ENCODE measurements at places on chromosomes 5 and 9.

GRCh38 chr5:137265457-137265856 lies 233.7 kb downstream of the SPOCK1 start:
- DNase-seq, result no peak

DNA sequence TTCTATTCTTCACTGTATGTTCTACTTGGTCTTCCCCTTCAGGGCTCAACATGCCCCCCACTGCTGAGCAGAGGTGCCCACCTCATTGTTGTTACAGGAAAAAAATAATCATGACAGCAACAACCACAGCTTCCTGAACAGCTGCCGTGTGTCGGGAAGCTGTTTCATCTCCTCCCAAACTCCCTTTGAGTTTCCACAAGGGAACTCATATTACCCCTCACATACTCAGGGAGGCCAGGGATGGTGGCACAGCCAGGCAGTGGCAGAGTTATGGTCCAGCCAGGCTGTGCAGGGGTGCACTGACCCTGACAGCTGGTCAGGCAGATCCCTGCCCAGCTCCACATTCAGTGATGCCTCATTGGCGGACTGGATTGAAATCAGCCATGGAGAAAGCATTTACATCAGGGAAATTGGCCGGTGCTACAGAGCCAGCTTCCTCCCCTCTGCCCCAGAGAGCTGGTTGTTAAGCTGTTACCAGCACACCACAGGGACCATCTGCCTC lies 37.3 kb downstream of the SARDH start:
- DNase-seq, result no peak

- no peak for DNase-seq
Observed at GRCh38 chr5:73974871-73975360, 348.9 kb downstream of the ARHGEF28 start.

DNA sequence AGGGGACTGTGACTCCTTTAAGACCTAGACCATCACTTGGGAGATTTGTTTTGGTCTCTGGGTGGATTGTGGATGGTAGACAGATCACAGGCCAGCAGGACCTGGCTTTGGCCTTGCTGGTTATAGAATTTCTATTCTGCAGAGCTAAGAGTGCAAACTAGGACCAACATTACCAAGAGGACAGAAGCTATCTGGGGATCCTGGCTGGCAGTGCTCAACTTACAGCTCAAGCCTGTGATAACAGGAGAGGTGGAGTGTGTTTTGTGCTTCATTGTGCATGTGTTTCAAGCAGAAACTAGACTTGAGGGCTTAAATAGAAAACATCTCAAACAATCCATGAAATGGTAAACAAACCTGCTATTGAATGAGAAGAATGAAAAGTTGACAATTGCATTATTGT lies 106.7 kb downstream of the ZNF462 start:
- no peak for DNase-seq

DNA sequence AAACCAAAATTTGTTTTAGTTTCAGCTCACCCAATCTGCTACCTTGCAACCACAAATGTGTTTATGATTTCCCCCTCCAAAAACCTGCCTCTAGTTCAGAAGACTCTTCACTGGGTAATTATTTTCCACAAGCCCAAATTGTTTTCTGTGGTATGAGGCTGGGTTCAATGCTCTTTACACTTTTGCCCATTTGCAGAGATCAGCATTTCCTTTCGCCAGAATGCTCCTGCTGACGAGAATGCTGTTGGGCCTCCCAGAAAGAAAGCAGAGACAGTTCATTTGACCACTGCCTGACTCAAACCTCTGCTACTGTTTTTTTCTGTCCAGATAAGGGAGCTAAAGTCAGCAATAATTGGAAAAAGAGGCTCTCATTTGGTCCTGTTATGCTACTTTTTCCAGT lies 427.3 kb downstream of the PDE4D start:
- DNase-seq, result no peak

GRCh38 chr5:58346041-58346440 lies 113.8 kb downstream of the PLK2 start:
- no peak for DNase-seq

- DNase-seq, result no peak
Observed at GRCh38 chr5:92777421-92777820, 803.6 kb downstream of the NR2F1-AS1 start.

DNA sequence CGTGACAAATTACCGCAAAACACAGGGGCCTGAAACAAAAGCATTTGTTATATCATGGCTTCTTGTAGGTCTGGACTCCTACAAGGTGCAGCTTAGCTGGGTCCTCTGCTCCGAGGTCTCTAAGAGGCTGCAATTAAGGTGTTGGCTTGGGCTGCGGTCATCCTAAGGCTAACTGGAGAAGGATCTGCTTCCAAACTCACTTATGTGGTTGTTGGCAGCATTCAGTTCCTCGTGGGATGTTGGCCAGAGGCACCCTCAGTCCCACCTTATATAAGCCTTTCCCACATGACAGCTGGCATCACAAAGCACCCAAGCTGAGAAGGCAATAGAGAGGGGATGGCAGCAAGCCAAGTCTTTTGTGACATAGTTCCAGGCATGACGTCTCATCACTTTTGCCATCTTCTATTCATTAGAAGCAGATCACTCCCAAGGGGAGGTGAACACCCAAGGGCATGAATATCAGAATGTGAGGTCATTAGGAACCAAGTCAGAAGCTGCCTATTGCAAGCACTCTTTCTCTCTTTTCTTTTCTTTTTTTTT lies 47.9 kb upstream of the ZBTB43 start:
- no peak for DNase-seq

DNA sequence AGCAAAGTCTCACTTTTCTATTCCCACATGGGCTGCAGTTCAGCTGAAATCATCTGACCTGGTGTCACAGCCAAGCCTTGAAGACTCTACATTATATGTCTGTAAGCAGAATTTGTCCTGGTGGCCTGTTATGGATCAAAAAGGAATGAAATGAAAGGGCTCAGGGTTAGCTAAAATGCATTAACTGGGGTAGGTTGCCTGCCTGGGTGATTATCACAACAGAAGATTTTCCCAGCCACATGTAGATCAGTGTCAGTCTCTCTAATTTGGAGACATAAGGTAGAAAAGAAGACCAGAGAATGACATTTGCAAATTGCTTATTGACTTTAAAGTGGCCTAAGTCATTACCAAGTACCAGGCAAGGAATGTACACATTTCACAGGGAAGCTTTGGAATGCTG lies 289.0 kb downstream of the CAAP1 start:
- DNase-seq, result no peak

DNA sequence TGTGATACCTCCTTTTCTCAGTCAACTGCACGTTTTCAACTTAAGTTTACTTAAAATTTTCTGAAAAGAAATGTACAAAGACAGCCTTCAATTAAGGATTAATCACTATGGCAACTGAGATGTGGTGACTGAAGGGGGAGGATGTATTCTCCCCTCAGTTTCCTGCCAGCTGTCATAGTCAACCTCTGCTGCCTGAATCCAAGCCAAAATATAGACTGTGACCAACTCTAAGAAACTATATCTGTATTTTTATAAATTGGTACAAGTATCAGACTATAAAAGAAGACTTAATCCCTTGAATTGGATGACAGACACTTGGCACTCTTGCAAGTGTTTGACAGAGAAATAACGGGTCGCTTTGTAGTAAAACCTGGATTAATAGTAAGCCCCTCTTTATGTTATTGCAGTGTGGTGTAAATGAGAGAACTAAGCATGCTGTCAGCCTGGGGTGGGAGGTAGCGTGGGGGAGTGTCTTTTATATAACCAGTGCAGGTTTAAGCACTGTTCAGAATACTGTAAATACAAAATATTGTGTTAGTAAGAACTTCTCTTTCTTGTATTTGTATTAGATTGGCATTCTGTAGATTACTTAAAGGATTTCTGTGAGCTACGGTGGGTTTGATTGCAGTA lies 106.4 kb downstream of the ERCC6L2 start:
- DNase-seq, result no peak

- DNase-seq, result no peak
Observed at GRCh38 chr5:177528631-177529030, 11.9 kb upstream of the DDX41 start.

DNA sequence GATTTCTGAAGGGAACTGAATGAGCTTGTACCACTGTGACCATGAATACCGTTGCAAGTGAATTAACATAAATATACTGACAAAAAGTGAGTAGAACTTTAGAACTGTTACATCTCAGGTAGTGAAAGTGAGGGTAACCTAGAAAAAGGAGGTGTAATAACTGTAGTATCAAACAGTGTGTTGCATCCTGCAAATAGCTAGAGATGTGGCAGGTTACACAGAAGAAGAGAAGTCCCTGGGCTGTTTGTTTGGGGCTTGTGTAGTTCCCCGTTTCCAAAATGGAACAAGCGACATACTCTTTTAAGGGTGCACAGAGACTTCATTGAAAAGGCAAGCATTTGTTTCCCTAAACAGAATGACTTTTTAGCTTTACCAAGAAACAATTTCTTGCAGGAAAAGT lies 214.8 kb downstream of the NR3C1 start:
- DNase-seq, result peak; percentile 46

- no peak for DNase-seq
Observed at GRCh38 chr9:7058473-7058872, 300.7 kb downstream of the KDM4C start.

DNA sequence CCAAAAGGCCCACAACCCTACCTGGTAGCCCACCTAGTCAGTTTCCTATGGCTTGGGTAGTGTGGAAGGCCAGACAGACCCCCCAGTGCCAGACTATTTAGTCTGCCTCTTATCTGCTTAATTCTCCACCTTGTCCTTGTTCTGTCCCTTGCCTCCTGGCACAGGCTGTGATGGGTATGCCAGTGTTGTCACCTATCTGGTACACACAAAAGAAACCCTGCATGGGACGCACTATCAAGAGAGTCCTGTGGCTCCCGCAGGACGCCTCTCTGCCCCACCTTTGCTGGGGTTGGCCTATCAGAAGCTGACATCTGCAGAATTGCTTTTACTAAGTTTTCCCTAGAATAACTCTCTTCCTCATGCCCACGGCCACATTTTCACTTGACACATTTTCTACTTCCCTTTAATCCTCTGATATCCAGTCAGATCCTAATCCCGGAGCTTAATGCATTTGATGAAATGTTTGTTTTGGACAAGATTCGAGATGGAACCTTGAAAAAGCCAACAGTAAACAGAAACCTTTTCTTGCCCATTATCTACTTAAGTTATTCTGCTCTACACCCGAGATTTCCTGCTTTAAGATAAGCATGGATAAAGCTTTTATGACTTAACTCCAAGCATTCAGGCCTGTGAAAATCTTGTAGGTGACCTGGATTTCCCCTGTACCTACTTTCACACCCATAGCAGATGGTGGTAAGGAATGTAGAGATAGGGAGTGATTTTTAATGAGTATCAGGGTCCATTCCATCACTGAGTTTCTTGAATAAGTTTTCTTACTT lies 468.5 kb downstream of the ZNF608 start:
- DNase-seq, result no peak

DNA sequence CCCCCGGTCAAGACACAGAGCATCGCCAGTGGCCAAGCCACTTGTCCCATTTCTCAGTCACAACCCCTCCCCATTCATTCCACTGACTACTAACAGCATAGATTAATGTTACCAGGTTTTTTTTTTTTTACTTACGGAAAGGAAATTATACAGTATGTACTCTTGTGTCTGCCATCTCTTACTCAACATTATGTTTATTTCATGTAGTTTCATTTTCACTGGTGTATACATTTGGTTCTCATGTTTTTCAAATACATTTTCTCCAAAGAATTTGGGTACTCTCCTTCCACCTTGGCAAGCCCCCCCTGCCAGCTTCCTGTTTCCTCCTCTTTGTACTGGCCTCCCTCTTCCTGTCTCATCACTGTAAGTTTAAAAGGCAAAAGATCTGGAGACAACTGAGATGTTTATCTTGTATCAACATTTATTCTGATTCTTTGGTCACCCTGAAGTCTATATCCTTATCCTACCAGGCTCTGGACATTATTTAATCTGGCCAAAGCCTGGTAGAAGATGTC lies 207.3 kb downstream of the SAXO1 start:
- DNase-seq, result no peak

DNA sequence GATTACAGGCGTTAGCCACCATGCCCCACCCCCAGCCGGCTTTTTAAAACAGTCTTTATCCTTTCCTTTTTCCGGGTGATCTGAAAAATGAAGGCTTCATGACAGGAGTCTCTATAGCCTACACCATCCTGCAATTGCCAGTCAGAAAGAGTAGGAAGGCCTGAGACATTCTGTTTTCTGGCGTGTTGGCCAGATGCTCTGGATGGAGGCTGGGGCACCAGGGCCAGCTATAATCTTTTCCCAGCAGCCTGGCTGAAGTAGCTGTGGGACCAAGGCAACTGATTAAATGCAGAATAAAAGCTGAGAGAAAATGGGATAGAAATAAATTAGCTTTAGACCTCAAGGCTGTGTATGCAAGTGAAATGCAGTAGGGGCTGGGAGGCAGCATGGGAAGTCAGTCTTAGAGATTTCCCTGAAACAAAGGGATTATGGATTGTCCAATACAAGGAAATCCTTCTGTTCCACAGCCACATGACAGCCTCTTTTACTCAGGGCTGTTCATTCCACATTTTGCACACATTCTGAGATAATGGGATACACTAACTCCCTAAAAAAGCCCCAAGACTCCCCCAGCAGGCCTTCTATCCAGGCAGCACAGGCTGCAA lies 116.0 kb upstream of the LRRTM2 start:
- no peak for DNase-seq

DNA sequence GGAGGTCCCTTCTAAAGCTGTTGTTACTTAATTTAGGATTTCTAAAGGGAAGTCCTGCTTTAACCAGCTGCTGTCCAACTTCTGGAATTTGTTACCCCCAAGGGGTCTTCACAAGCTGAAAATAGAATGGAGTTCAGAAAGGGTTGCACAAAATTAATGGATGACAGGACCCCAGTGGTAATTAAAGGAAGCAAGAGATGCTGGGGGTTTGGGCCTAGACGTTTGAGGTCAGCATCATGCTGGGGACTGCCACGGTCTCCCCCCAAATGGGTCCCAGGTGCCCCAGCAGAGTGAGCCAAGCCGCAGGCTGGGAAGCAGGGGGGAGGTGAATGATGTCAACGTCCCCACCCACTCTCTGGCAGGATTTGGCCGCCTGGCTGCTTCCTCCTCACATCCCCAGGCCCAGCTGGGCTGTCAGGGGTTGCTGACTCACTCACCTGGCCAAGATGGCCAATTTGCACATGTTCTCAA lies 97.5 kb upstream of the ARAP3 start:
- DNase-seq, result no peak
